ENCODE measurements at places on chromosomes 2 and 18. TPM values are rescaled to one million over a fixed set of nuclear protein-coding genes. Genes with fewer than 3 reads are reported as not detected.

The THSD7B gene
- not detected for total RNA-seq

The MOCOS gene
- total RNA-seq: 14.5 TPM

The CREG2 gene
- under 0.01 TPM for total RNA-seq

The RAD51AP2 gene
- total RNA-seq: not detected

The ICOS gene
- total RNA-seq: not detected

The LBX2 gene
- total RNA-seq: 2.1 TPM

The DNAJC5G gene
- not detected for total RNA-seq

The SNTG2 gene
- total RNA-seq: not detected

The DSG1 gene
- total RNA-seq: not detected

The MAP2 gene
- 23.2 TPM for total RNA-seq

The TDRD15 gene
- not detected for total RNA-seq

The PPP1R1C gene
- 1.9 TPM for total RNA-seq

The AQP4 gene
- not detected for total RNA-seq

The CIB4 gene
- not detected for total RNA-seq

The SERPINB4 gene
- not detected for total RNA-seq

The ITSN2 gene
- 30.0 TPM for total RNA-seq

The UCN gene
- total RNA-seq: 0.85 TPM

The GDF7 gene
- total RNA-seq: under 0.01 TPM

The IL36G gene
- total RNA-seq: not detected

The TCF23 gene
- not detected for total RNA-seq

The TMEM182 gene
- total RNA-seq: 1.9 TPM

The MREG gene
- total RNA-seq: 7.5 TPM

The PMAIP1 gene
- 7.5 TPM for total RNA-seq

The RAB12 gene
- total RNA-seq: 55.7 TPM

The WDR43 gene
- total RNA-seq: 79.3 TPM

The HMSD gene
- 0.49 TPM for total RNA-seq

The ABCG8 gene
- total RNA-seq: not detected

The DNAJC27 gene
- total RNA-seq: 3.9 TPM

The MRPL19 gene
- 31.3 TPM for total RNA-seq

The RSAD2 gene
- total RNA-seq: 5.0 TPM

The OSGEPL1 gene
- total RNA-seq: 3.2 TPM

The CHN1 gene
- 227 TPM for total RNA-seq

The ZNF521 gene
- total RNA-seq: 94.4 TPM

The SEC11C gene
- total RNA-seq: 8.1 TPM

The MARCHF4 gene
- 2.3 TPM for total RNA-seq

The CD226 gene
- 1.5 TPM for total RNA-seq

The TRABD2A gene
- 0.36 TPM for total RNA-seq

The PECR gene
- total RNA-seq: 6.2 TPM

The CELF4 gene
- total RNA-seq: not detected

The USP40 gene
- total RNA-seq: 36.6 TPM

The SIX2 gene
- total RNA-seq: 0.65 TPM

The ACVR1 gene
- 55.6 TPM for total RNA-seq

The CCL20 gene
- not detected for total RNA-seq

The FAM237A gene
- not detected for total RNA-seq

The TXNDC2 gene
- total RNA-seq: 0.12 TPM

The VSNL1 gene
- total RNA-seq: 0.16 TPM

The CPLX4 gene
- 0.24 TPM for total RNA-seq

The EHD3 gene
- 88.4 TPM for total RNA-seq

All from hair follicle dermal papilla cell (primary cell).